ENCODE measurements at places on chromosomes 4 and X. TPM values are rescaled to one million over a fixed set of nuclear protein-coding genes. Genes with fewer than 3 reads are reported as not detected.

The NXF2 gene
- not detected for total RNA-seq

The CYBB gene
- 0.32 TPM for total RNA-seq

The USP17L30 gene
- total RNA-seq, result not detected

The MYOZ2 gene
- total RNA-seq, result not detected

The RS1 gene
- not detected for total RNA-seq

The STARD8 gene
- total RNA-seq, result 2.1 TPM

The SPOCK3 gene
- total RNA-seq, result not detected

The PPP1R2C gene
- total RNA-seq, result not detected

The MAGEC3 gene
- not detected for total RNA-seq
